ENCODE measurements at places on chromosomes 6 and 20.

- no peak for DNase-seq
These were observed 12.6 kb downstream of the SPTLC3 start for GRCh38 chr20:13021205-13021970.

DNA sequence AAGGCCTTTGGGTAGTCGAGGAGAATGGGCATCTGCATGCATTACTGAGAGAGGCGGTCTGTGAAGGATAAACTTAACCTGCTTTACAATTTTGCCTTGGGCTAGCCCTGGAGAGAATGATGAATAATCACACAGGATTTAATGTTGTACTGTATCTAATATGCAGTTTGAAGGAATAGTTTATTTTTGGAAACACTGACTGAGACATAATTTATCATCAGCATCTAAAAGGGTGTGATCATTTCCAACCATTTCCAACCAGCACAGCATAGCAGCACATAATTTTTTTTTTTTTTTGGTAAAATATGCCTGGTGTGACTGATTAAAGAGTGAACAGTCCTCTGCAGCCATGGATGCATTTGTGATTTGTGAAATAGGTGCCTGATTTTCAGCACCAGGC lies 519.5 kb downstream of the PHF3 start:
- DNase-seq = no peak

GRCh38 chr6:68709091-68709490 lies 74.0 kb downstream of the ADGRB3 start:
- no peak for DNase-seq

DNA sequence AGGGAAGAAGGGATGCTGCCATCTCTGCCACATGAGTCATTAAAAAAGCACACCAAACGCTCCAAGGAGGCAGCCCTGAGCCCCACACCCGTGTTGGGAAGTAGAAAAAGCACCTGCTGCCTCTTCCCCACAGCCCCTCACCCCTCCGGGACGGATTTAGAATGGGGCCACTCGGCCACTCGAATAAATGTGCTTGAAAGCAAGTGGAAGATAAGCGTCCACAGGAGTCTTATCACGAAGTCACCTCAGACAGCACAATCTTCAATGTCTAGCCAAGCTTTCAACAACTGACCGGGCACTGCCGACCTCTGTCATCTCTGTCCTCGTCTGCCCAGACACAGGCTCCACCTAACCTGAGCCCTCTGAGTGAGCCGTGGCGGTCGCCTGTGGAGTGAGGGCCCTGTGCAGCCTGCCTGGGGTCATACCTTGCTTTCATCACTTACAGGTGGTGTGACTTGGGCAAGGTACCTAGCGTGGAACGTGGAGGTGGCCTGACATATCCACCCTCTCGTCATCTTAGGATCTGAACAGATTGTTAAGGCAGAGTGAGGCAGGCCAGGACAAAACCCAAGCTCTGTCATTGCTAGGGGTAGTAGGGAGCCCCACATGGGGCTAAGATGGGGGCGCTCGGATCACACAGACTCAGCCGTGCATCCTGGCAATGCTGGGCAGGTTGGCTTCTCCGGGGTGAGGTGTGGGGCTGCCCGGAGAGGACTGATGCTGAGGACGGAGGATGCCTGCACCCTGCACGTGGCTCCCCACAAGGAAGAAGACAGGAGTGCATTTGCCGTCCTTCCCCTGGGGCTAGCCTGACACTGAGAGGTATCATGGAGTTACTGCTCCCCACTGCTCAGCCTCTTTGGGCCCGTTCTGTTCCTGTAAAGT lies 34.8 kb downstream of the PSMG4 start:
- no peak for DNase-seq

DNA sequence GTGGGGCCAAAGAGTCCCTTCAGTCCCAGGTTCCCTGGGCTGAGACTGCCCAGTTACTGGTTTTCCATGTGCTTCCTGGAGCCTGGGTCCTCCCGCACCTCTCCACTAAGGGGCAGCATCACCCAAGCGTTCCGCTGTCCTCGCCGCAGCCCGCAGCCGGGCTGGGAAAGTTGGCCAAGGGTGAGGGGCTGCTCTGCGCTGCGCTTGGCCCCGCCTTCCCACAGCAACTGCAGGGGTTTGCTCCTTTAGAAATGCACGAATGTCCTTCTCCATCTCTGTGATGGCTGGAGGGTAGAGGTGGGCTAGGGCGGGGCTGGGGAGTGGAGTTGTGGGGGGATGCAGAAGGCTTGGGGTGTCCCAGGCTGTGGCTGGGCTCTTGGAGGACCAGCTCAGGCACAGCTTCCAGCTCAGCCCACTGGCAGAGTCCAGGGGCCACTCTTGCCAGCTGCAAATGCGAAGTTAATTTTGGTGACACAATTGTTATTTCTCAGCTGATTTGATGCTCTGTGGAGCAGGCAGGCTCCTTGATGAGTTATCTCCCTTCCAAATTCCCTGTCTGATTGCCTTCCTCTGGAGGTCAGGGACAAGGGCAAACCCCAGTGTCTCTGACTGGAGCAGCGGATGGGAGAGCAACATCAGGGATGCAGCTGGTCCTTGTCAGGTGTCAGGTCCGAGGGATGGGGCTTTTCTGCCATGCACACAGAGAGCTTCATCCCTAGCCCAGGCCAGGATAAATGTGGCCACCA lies 63.2 kb downstream of the NOL4L start:
- DNase-seq = peak; percentile 85

GRCh38 chr6:1215884-1216487 lies 95.9 kb upstream of the FOXQ1 start:
- DNase-seq = no peak

GRCh38 chr6:71031912-71032311 lies 75.1 kb upstream of the B3GAT2 start:
- no peak for DNase-seq

DNA sequence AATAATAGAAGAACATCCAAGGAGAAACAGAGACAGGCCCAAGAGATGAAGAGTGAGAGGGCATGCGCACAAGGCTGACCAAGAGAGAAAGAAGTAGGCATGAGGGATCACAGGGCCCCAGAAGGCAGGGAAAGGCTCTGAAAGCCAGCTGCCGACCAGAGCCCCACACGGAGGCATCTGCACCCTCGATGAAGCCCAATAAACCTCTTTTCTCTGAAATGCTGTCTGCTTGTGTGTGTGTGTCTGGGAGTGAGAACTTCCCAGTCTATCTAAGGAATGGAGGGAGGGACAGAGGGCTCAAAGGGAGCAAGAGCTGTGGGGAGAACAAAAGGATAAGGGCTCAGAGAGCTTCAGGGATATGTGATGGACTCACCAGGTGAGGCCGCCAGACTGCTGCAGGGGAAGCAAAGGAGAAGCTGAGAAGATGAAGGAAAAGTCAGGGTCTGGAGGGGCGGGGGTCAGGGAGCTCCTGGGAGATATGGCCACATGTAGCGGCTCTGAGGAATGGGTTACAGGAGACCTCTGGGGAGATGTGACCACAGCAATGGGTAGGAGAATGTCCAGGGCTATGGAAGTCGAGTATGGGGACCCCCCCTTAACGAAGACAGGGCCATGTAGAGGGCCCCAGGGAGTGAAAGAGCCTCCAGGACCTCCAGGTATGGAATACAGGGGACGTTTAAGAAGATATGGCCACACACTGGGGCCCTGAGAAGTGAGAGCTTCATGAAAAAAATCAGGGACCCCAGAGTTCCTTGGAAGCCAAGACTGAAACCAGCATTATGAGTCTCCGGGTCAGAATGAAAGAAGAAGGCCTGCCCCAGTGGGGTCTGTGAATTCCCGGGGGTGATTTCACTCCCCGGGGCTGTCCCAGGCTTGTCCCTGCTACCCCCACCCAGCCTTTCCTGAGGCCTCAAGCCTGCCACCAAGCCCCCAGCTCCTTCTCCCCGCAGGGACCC lies 981 bp upstream of the TNF start:
- no peak for DNase-seq

DNA sequence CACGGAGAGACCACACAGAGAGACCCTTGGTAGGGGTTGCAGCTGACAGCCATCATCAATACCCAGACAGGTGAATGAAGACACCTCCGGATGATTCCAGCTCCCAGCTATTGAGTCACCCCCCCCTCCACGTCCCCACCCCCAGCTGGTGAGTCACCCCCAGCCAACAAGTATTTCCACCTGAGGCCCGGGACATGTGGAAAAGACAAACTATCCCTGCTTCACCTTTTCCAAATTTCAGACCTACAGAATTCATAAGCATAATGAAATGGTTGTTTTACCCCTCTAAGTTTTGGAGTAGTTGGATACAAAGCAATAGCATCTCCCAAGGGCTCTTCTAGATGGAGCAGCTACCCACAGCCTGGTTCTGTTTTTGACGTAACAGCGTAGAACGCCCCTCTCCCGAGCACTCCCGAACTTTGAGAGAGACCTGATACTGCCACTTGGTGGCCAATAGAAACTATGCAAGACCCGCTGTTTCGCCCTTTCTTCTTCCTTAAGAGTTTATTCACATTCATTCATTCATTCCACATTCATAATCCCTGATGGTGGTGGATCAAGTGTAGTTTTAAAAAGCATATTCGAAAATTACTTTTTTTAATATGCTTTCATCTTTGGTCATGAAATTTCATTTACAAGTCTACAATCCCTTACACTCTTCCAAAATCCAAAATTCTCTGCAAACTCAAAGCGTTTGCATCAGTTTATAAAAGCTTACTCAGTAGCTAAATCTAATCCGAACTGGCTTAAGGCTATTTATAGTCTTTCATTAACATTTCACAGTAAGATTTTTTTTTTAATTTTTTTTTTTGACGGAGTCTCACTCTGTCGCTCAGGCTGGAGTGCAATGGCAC lies 15.1 kb upstream of the PPP1R16B start:
- DNase-seq = peak; percentile 73

- no peak for DNase-seq
These were observed 829.3 kb upstream of the CITED2 start for GRCh38 chr6:140203661-140204147.

DNA sequence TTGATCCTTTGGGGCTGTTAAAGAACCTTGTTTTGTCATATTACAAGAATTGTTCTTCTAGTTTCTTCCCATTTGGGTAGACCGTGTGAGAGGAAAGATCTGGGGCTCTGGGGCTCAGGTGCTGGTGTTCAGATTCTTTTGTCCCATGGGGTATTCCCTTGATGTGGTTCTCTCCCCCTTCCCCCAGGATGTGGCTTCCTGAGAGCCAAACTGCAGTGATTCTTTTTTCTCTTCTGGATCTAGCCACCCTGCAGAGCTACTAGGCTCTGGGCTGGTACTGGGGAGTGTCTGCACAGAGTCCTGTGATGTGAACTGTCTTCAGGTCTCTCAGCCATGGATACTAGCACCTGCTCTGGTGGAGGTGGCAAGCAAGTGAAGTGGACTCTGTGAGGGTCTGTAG lies 480.5 kb upstream of the MAN1A1 start:
- no peak for DNase-seq

GRCh38 chr6:27293436-27294098 lies 18.5 kb downstream of the POM121L2 start:
- peak; percentile 8 for DNase-seq

DNA sequence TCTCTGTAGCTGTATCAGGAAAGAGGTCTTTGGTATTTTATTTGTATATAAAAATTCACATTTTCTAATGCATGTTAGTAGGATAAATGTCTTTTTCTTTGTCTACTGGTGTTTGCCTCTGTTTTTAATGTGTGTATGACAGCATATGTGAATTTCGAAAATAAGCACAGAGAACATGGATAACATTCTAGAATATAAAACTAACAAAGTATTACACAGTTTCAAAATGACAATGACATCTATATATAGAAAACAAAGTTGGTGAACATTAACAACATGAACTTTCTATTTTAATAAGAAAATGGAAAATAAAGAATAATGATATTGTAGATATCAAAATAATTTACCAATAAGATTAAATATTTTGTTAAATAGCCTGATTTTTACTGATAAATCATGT lies 608.0 kb downstream of the COL12A1 start:
- no peak for DNase-seq

DNA sequence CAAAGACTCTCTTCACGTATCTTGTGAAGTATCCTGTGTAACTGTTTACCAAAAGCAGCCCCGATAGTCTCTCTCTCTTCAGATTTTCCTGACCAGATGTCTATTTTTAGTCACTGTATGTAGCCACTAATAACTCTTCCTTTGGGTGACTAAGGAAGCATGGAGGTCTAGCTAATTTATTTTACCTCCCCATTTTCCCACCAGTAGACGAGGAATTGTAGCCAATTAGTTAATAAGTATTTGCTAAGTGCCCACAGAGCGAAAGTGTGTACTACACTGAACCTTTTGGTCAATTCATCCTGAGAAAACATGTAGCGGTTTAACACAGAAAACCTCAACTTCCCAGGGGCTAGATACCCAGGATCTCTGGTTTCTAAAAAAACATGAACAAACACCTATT lies 180.6 kb downstream of the TBX18 start:
- DNase-seq = peak; percentile 1

DNA sequence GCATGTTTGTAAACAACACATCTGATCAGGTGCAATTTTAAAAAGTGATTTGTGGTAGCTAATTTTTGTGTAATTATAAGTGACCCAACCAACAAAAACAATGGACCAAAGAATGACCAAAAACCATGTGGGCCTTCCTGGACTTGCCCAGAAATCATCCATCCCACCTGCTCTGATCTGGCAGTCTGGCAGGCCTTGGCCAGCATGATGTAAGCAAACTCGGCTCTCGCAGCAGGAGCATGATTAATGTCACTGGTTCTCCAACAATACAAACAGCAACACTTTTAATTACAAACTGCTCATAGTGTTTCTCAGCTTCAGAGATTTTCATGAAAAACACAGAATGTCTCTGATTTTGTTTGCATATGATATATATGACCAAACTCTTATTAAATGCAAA lies 16.1 kb downstream of the TP53INP2 start:
- DNase-seq = peak; percentile 81

DNA sequence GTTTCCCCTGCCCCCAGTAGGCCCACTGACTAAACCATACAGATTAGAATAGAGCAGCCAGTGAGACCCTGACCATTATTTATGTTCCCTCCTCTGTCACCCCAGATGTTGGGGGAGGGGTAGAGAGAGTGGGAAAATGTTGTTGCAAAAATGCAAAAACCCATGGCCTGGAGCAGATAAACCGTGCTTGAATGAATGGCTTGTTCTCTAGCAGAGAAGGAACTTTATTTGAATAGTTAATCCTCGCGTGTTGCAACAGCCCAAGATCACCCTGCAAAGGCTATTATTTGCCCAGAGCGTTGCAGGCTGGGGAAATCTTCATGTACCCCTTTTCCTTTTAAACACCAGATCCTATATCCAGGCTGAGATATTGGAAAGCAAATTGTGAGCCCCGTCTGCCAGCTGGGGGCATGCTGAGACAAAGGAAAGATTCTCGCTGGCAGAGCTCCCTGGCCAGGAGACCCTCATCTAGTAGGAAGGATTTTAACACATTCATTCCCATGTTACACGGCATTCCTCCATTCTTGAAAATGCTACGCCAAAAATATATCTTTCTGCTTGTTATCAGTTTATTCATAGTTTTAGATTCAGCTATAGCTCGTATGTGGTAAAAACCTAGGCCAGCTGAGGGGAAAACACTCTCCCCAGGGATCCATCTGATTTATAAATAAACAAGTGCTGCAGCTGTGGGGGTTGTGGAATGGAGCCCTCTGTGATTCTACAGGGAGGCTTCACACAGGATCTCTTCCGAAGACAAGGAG lies 53.0 kb downstream of the LINC00237 start:
- peak; percentile 76 for DNase-seq
